Suppressor macrophage (primary cell): ENCODE measurements at places on chromosomes 4 and X.

DNA sequence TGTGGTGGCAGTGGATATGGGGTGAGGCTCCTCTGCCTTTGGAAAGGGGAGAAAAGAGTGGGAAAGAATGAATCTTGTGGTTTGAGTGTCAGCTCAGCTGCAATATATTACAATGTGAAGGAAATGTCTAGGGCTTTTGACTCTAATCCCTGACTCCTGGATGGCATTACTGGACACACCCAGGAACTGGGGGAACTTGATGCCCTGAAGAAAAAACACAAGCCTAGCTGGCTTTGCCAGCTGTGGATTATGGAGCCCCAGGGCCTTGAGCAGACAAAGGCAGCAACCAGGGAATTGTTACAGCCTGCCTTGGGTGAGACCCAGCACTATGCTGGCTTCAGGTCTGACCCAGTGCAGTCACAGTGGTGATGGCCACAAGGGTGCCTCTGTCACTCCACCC is 57.1 kb upstream of the CYSLTR1 start:
- DNase-seq, result no peak

- DNase-seq, result no peak
Measured at GRCh38 chrX:12721042-12721441, 70.2 kb upstream of the PRPS2 start.

DNA sequence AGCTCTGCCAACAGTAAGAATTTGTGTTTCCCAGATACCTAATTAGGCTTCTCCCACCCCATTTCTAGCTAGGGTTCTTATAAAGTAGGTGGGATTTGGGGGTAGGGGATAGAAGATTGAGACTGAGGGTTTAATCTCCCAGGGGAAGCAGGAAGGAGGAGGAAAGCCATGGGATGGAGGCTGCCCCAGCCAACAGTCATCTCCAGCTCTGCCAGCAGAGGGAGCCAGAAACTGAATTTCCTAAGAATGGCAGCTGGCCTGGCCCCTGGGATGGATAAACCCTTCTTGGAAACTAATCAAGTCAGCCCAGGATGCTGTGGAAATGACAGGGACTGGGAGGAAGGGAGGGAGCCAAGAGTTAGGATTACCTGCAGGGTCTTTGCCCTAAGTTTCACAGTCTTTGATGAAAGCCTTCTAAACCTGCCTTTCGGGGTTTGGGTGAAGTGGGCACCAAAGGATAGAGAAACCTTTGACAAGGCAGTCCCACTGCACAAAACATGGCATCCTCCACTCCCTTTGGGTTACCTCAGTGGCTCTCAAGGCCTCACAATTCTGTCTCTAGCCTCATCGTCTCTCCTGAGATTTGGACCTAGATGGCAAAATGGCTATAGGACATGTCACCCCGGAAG is 6.7 kb upstream of the ERCC6L start:
- DNase-seq, result peak; percentile 42

GRCh38 chr4:54730581-54730980 is 72.8 kb downstream of the KIT start:
- no peak for DNase-seq

GRCh38 chrX:112513154-112513553 is 166.6 kb downstream of the LHFPL1 start:
- DNase-seq, result no peak

DNA sequence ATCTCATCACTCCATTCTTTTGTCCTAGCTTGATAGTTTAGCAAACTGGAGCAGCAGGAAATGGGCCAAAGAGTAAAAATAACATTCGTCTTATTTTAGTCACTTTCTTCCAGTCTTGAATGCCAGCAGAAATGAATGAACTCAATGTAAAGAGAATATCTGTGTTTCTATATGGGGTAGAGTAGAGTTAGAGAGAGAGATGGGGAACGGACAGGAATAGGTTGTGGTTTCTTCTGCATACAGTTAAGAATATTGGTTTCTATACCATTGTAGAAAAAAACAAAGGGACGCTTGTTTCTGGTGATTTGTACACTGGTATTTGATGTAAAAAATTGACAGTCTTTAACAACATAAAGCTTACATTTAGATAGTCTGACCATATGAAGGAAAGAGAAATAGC is 8.9 kb downstream of the GPR174 start:
- DNase-seq, result no peak

GRCh38 chr4:125518281-125518680 is 203.5 kb downstream of the FAT4 start:
- no peak for DNase-seq

- DNase-seq, result no peak
Measured at GRCh38 chrX:445727-446126, 59.0 kb upstream of the PPP2R3B start.

DNA sequence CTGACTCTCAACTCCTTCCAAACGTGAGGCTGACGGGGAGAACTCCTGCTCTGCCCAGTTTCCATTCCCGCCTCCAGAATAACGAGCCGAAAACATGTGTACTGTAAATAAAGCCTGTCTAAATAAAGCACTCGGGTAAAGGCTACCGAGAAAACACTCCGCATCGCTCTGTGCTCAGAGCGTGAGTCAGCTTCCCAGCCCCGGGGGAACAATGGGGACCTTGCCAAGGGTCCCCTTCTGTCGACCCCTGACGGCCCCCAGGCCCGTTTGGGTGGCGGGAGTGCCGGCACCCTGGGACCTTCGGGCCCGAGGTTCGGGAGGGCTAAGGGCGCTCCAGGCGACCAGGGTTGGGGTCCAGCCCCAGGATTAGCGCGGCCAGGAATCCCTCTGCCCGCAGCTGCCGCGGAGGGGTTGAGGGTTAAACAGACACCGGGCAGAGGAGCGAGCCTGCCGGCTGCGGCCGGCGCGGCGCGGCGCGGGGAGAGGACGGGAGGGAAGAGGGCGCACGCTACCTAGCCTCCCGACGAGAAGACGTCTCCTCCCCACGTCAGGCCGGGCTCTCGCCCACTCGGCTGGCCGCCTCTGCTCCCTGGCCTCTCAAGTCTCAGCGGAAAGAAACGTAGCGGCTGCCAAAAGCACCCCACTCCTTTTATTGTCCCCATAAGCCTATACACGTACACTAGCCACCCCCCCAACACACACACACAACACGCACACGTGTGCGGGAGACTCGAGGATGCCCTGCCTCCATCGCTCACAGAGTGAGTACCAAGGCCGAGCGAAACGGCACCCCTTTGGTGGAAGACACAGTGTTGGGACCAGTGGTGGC is 85.5 kb downstream of the BCOR start:
- DNase-seq, result peak; percentile 40

- no peak for DNase-seq
Measured at GRCh38 chr4:74950200-74950599, 17.3 kb downstream of the PARM1 start.

DNA sequence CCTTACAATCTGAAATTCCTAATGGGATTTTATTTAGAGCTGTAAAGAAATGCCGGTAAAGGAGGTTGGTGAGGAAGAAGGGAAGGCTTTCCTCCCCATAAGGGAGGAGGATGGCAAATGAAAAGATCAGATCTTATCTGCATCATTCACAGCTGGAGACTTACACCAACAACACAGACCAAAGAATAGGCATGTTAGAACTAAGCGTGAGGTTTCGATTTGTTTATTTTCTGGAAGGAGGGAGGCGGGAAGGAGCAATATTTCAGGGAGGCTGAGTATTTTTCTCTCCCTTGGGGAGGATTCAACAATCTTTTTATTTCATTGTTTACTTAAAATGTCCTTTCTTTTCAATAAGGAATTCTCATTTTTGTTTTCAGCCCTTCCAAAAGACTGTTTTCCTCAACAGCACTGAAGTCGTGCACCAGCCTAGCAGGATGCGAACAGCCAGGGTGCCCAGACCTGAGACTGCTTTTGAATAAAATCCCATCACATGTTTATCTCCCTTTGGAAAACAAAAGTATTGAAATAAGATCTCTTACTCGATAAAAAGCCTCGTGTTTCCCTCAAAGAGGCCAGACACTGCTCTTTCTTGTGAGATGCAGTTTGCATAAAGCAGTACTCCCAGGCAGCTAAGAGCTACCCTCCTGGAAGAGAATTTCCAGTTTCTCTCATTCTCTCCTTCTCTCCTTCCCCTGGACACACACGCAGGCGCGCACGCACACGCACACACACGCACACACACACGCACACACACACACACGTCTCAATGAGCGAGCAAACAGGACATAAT is 236.1 kb downstream of the MGST2 start:
- DNase-seq, result no peak

DNA sequence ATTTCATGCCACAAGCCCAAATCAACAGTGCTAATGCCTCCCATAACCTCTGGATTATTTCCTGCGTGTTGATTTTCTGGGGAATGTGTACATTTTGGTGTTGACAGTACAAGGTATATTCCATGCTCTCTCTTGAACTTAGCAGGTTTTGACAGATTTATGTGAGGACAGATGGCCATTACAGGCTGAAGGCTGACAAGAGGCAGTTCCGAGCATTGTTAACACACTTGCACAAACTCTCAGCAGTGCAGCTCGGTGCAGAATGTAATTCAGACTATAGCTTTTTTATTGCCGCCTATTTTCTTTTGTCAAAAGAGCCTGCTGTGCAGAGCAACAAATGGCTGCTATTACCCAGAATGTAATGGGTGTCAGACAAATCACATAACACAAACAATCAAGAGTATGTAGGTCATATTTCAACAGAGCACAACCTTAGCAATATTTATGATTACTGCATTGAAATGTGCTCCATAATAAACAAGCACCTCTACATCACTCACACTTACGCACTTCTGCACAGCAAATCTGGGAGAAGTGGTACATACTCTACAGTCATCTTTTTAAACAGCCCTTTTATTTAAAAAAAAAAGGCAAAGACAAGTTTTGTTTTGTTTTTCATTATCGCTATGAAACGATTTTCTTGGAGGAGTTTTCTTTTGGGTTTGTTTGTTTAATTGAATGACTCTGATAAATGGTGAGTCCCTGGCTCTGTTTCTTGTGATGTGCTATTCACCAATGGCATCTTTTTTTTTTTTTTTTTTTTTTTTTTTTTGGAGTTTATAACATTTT is 71.6 kb downstream of the PPARGC1A start:
- no peak for DNase-seq

- no peak for DNase-seq
Measured at GRCh38 chr4:6322761-6323566, 53.3 kb downstream of the WFS1 start.

GRCh38 chr4:114658179-114658578 is 59.6 kb downstream of the UGT8 start:
- DNase-seq, result no peak

DNA sequence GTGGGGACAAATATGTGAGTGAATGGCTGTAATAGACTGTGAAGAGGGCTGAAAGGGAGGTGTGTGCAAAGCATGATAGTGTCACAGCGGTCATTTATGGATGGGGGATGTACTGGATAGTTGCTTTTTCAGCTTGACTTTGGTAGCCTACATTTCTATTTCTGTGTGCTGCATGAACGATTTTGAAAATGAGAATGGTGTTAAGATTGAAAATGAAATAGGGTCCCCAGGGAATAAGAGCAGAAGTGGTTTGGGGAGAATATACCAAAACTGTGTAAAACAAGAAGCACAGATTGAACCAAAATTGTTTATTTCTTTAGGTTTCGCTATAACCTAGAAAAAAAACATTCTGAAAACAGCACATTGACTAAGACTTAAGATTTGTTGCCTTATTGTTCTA is 58.8 kb upstream of the CLNK start:
- DNase-seq, result no peak

- no peak for DNase-seq
Measured at GRCh38 chr4:168648494-168648893, 151.6 kb downstream of the PALLD start.

DNA sequence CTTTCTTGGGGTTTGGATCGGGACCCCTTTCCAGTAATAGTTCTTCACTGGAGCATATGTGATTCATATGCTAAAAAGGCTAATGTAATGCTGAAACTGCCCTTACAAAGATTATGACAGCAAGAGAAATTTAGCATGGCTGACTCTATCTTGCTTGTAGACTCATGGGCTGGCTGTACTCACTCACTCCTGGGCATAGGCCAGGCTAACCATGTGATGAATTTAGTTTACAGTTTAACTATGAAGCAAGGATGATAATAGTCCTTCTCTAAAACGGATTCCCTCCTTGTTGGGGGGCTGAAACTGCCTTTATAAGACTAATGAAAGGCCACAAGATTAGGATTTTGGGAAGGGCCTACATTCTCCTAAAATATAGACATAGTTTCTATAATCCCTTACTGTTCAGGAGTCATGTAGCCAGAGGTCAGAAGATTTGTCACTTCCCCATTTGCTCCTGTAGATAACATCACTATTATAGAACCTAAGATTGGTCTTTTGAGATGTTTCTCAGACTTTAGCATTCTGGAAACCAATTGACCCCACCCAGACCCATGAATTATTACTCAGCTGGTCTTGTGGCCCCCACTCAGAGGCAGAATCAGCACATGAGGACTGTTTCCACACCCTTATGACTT is 20.8 kb upstream of the CEP135 start:
- DNase-seq, result no peak

DNA sequence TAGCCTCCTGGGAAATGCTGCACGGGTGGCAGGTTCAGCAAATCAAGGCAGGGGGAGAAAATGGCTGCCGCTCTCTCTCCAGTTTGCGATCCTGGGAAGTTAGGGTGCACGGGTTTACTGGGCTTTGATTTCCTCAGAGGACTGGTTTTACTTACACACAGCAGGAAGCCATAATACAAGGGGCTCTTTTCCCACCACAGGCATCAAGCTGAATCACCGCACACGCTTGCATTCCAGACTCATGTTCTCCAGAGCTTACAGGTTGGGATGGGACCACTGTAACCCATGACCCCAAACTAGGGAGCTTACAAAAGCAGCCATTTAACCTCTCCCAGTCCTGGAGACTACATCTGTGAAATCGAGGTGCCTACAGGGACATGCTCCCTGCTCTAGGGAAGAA is 159.8 kb downstream of the DHRSX start:
- DNase-seq, result no peak

- no peak for DNase-seq
Measured at GRCh38 chrX:115960440-115961084, 210.0 kb upstream of the AGTR2 start.

DNA sequence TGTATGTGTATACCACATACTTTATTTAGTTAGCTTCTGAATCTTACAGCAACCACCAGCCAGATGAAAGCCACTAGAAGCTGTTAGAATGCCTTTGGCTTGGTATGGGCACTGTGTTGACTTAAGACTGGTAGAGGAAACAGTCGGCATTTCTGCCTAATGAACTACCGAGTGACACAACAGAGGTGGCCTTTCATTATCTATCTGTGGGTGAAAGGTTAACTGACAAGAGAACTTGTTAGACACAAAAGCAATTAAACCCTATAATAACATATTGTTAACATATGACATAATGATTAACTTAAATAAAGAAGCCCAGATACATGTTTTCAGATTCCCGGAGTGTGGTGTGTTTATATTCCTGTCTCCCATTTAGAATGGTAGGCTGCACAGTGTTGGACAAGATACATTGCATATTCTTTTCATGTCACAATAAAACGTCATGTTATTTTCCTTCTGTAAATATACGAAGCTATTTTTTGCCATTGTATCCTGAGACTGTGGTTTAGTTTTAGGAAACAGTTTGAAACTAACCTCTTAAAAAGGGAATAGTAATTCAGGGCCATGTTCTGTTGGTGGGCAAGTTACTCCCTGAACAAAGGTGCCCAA is 181.5 kb downstream of the SLIT2 start:
- DNase-seq, result no peak

DNA sequence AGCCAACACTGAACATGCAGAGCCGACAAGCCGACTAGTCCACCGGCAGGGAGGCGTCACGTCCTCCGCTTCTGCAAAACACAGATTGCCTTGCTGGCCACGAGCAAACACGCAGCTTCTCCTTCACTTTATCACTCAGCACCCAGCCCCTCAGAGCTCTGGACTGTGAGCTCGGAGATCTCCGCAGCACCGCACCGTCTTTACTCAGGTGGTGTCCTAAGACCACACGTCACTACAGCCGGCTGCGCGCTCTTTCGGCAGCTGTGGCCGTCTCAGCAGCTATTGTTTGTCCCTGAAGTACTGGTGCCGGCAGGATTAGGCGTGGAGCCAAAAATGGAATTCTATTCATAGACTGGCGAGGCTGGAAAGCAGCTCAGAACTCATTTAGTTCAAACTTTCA is 72.0 kb downstream of the FAT1 start:
- no peak for DNase-seq
